Activated naive CD4-positive, alpha-beta T cell treated with anti-CD3 and anti-CD28 coated beads, Interleukin-2, amount 50 U/mL, for 72 hours (primary cell): ENCODE measurements at places on chromosomes 12 and 14. TPM values are rescaled to one million over a fixed set of nuclear protein-coding genes. Genes with fewer than 3 reads are reported as not detected.

- DNase-seq = no peak
Measured at GRCh38 chr12:75656648-75657047, 145.2 kb upstream of the KRR1 start.

- no peak for DNase-seq
Measured at GRCh38 chr12:77577791-77578190, 252.9 kb upstream of the NAV3 start.

GRCh38 chr12:26242683-26243082 lies 47.3 kb downstream of the SSPN start:
- no peak for DNase-seq

DNA sequence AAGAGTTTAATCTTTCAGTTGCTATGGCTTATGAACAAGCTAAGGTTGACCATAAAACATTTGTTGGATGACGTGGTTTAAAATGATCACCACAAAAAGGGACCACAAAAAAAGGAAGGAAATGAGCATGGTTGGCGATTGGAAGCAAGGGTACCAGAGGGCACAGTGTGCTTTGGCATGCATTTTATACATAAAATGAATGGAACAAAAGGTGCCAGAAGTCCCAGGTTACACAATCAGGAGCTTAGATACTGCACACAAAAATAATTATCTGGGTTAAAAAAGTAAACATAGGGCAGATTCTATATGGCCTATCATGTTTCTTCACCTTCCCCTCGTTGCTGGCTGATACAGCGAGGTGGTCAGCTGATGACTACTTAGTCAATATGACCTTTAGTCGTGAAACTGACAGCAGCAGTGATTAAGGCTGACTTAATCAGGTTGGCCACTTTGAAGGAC lies 50.7 kb downstream of the ZC3H14 start:
- DNase-seq = no peak

Gene GALC
- 14.9 TPM for total RNA-seq

Gene FRMD6
- 6.3 TPM for total RNA-seq
